Central memory CD4-positive, alpha-beta T cell (primary cell): ENCODE measurements at places on chromosomes 3 and 15.

DNA sequence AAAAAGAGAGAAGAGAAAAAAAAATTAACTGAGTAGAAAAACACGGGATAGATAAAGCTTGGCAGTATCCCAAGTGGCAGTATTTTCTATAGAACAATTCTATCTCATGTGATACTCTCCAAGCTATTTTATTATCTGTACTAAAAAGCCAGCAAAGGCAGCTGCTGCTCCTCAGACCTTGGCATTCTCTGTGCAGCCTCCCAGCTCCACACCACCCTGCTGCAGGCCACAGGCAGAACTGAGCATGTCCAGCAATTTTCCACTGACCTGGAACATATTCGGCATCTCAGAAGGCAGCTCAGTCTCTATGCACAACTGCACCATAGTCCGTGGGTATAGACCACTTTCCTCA lies 1161.4 kb downstream of the IGSF11 start:
- DNase-seq: no peak

- DNase-seq: no peak
Measured at GRCh38 chr3:173221010-173221409, 80.0 kb upstream of the SPATA16 start.

GRCh38 chr15:60350108-60350507 lies 47.7 kb downstream of the ANXA2 start:
- DNase-seq: no peak

GRCh38 chr3:126780666-126781065 lies 76.6 kb downstream of the CHCHD6 start:
- DNase-seq: no peak

DNA sequence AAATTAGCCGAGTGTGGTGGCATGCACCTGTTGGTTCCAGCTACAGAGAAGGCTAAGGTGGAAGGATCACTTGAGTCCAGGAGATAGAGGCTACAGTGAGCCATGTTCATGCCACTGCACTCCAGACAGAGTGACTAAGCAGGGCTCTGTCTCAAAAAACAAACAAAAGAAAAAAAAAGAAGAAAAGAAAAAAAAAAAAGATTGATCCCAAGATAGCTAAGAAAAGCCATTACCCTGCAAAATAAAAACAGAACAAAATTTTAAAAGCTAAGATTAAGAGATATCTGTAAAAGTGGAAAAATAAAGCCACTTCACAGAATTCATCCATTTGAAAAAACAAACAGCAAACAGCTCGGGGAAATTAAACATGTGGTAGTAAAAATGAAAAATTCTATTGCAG lies 23.8 kb downstream of the LRRC2 start:
- DNase-seq: no peak

DNA sequence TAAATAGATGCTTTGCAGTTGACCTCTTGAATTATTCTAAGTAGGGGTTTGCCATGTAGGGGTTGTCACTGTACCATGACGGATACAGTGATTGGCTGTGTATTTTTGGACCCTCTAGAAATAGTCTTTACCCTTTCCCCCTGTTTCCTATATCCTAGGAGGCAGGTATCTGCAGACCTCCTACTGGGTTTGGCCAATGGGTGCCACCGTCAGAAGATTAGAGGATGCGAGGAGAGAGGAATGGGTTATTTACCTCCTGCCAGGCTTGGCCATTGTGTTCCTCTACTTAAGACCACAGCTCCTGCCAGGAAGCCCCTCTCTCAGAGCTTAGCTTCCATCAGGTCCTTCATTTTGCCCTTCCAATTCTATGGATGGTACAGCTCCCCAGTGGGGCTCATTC lies 40.2 kb upstream of the CLRN1 start:
- no peak for DNase-seq

DNA sequence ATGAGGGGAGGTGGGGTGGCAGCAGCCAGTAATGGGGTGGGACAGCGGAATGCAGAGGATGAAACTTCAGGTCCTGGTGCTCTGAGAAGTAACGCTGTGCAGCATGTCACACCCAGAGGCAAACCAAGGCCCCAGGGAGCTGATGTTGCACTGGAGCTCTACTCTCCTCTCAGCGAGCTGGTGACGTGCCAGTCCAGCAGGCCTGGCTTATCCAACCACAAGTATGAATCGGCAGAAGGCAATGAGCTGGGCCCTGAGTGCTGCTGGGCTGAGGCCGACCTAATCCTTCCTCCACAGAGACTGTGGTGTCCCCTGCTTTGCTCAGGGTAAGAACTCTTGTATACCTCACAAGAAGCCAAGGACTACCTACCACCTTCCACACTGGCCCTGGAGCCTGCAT lies 30.5 kb downstream of the CD86 start:
- no peak for DNase-seq

DNA sequence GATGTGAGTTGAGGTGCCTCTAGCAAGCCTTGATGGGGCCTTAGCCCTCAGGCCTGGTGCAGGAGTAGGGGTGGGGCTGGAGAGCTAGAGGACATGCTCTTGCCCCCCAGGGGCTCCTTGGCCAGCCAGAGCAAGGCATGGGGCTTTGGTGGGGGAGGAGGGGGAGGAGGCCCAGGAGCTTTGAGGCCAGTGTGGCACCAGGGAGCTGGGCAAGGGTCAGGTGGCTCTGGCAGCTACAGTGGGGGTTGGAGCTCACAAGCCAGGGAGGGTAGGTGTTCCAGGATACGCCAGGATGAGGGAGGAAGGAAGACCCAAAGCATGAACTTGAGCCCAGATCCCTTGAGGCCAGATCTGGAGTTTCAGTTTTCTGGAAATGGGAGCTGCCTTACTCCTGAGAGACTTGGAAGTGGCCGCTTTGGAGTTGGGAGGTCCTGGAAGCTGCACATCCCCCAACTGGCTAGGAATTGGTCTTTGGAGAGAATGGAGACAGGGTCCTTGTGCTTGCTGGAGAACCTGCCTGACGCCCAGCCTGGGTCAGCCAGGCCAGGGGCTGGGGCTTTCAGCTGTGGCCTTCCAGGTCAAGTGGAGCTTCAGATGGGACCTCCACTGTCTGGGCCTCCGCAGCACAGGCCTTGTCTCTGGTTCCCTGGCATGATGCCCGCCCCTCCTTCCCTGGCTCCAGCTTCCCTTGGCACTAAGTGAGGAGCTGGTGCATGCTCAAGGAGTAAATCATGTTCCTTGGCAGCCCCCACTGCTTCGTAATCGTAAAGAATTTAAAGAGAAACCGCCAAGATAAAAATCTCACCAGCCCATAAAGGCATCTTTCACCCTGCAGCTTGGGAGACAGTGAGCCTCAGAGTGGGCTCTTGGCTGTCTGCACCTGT lies 8.7 kb downstream of the SEMA3F start:
- DNase-seq: no peak

GRCh38 chr3:147411238-147411814 lies 2.2 kb downstream of the ZIC1 start:
- DNase-seq: no peak

- DNase-seq: no peak
Measured at GRCh38 chr15:69305204-69305931, 6.7 kb downstream of the PAQR5 start.

GRCh38 chr3:49377483-49377882 lies 19.3 kb upstream of the GPX1 start:
- DNase-seq: peak; percentile 5

DNA sequence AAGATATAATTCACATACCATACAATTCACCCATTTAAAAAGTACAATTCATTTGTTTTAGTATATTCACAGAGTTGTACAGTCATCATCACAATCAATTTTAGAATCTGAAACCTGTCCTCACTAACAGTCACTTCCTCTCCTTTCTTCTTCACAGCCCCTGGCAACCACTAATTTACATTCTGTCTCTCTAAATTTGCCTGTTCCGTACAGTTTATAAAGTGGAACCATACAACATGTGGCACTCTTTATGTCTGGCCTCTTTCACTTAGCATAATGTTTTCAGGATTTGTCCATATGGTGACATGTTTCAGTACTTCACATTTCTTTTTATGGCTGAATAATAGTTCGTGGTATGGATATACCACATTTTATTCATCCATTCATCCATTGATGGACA lies 22.7 kb downstream of the ERICH6 start:
- DNase-seq: peak; percentile 9

- peak; percentile 85 for DNase-seq
Measured at GRCh38 chr3:101518421-101518871, 5.4 kb upstream of the SENP7 start.

- no peak for DNase-seq
Measured at GRCh38 chr15:101684384-101684783, 32.2 kb upstream of the TM2D3 start.

DNA sequence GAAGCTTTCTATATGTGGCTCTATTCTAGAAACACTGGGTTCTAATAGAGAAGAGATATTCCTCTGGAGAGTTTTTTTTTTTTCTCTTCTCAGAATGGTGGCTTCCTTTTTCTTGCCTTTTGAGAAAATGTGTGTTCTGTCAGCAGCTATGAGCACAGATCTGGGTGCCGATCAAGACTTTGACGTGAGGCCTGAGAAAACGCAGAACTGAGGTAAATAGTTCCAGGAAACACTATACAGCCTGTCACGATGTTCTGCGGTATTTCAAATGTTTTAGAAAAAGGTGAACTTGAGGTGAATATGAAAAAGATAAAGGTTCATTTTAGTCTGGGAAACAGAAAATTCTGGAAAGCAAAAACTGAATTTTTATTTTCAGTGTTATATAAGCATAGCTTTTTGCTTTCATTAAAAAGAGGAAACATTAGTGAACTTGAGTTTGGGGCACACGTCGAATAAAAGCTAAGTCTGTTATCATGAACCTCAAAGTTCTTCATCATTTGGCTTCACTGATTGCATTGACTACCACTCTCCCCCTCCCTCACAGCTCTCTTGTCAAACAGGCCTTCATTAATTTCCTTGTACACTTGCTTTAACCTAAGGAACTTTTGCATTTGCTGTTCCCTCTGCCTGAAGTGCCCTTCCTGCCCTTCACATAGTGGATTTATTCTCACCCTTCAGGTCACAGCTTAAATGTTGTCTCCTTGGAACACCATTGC lies 265.1 kb downstream of the NFKBIZ start:
- peak; percentile 53 for DNase-seq

DNA sequence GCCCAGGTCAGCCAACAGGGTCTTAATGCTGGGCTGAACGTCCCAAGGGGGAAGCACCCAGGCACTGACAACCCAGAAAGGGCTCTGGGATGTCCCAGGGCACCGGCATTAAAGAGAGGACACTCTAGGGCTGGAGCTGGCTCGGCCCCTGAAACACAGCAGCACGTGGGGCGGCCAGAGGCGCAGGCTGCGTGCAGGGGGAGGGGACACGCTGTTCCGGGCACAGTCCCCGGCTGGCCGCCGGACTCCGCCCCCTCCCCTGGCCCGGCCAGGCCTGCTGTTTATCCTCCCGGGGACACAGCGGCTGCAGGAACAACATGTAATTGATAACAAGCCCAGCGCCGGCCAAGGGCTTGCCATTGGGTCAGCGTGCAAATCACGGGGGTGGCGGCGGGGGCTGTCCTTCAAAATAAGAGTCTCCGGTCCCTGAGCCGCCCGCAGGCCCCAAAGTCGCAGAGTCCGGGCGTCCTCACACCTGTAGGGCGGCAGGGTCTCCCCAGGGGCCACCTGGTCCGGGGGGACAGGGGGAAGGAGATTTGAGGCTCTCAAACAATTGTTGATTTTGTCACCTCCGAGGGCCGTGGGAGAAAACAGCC lies 1.3 kb downstream of the KLF15 start:
- no peak for DNase-seq

DNA sequence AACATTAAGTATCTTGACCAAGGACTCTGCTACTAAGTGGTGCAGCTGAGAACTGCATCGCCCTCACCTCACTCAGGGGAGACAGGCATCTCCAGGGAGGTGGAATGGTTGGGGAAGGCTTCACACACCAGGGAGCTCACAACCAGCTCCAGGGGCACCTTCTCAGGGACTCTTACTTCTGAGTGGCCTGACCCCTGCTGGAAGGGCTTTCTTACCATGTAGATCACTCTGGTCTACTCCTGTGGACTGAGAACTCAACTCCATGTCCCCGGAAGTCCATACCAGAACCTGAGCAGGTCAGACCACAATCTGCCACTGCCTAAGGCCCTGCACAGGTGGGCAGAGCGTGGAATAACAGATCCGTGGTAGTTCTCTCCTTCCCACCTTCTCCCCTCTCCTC lies 140.5 kb downstream of the TLE3 start:
- DNase-seq: no peak

DNA sequence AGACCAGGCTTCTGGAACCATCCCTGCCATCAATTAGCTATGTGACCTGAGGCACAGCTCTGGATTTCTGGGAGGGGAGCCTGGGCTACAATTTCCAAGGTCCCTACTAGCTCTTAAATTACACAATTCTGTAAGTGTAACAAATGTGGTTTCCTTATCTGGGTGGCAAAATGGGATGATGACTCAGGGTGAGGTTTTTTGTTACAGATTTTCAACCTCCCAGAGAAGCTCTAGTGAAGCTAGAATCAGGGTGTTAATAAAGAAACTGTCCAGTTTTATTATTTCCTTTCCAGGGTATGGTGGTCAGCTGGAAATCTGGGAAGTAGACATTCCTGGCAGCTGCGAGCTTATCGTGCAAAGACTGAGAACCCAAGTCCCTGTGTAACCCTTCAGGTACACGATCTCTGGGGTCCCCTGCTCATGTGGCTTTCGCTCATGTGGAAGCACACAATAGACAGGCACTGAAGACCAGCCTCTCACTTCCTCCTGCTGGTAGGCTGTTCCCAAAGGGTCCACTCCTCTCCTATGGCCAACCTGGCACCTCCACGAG lies 7.3 kb downstream of the RAB27A start:
- no peak for DNase-seq

GRCh38 chr3:111578867-111579266 lies 16.3 kb downstream of the ZBED2 start:
- DNase-seq: no peak

DNA sequence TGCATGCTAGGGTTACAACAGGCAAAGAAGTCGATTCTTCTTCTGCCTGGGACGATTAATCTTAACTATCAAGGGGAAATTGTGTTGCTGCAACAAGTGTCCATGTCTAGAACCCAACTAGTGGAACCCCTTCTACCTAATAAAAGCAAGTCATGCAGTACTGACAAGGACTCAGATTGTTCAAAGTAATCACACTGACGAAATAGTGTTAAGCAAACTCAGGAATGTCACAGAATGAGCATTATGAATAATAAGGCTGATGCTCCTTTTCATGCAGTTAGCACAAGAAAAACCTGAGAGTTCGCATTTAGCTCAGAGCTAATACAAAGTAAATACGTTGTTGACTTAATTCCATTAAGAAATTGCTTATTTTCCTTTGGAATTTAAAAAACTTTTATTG lies 47.5 kb upstream of the TRIM42 start:
- no peak for DNase-seq

DNA sequence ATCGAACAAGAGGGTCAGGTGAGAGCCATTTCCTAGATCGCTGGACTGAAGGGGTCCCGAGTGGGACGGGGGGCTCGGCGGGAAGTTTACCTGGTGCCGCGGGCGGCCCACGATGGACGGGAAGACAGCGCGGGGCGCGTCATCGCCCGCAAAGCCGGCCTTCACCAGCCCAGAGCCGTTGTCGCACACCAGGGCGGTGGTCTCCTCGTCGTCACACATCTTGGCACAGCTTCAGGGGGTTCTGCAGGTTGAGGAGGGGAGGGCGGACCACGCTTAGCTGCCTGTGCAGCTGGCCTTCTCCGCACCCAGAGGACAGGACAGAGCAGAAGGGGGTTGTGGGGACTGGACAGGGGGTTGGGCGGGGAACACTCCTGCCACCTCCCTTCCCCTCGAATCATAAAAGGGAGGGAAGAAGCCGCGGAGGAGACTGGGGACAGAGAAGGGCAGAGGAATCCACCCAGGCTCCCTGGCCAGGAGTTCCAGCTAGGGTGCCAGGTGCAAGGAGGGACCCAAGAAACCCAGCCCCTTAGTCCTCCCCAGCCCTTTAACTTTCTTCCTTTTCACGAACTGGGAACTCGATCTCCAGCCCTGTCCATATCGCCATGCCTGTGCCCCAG lies 651 bp downstream of the ACTC1 start:
- DNase-seq: no peak
